ENCODE measurements at places on chromosomes 4 and X.

GRCh38 chr4:154490583-154491340 is 837 bp downstream of the DCHS2 start:
- DNase-seq = peak; percentile 57

DNA sequence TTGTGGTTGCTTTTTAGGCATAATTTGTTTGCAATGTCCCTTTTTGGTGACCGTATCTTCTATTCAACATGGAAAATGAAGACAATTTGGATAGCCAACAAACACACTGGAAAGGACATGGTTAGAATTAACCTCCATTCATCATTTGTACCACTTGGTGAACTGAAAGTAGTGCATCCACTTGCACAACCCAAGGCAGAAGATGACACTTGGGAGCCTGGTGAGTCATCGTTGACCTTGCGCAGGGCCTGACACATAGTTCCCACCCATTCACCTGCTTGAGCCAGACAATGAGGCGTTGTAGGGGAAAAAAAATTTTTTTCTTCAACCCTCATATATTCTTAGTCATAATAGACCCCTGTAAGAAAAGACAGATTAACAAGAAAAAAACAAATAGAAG is 32.4 kb downstream of the EGF start:
- DNase-seq = no peak

- DNase-seq = no peak
Measured at GRCh38 chr4:71474731-71475130, 135.9 kb downstream of the SLC4A4 start.

DNA sequence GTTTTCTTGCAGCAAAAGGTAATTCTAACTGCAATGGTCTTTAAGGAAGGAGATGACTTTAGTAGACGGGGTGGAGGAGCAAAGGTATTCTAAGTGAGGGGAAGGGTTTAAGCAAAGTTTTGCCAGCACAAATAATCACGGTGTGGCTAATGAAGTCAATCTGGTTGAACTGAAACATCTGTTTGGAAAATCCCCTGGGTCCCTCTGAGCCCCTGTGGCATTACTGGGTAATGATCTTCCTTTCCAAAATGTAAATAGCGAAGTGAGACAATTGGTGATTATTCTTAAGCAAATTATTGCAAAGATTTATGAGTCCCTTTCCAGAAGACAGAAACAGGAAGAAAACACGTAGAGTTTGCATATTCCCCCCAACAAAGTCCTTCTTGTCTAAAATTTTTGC is 47.2 kb downstream of the FGFBP1 start:
- DNase-seq = no peak

DNA sequence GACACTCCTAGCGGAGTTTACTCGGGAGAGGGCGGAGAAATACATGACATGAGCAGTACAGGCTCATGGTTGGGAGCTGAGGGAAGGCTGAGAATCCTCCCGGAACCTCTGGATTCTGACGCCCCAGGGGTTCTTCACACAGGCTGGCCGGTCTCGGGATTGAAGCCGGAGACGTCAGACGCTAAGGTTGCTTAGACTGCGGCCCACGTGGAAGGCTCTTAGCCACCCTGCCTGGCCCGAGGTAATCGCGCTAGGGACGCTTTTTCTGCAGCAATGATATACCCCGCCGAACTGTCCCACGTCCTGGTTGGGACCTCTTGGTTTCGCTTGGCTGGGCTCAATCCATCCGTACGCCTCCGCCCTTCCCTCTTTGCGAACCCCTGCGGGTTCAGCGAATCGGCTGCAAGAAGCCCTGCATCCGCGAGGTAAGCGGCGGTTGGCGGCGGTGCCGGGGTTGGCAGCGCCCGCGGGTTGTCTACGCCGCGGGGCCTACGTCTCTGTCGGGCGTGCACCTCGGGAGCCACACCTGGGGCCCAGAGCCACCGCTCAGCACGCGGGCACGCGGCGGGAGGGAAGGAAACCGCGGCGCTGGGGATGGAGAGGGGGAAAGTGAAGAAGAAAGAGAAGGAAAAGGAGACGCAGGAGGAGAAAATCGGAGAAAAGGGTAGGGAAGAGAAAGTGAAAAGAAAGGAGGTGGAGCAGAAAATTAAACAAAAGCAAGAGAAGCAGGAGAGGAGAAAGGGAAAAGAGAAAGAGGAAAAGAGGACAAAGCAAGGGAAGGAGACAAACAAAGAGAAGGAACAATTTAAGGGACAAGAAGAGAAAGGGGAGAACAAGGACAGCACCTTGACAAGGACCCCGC is at the start of gene ARL9:
ARL9 (plus strand) TSS at position 523 of the 862 bp plus-strand sequence; CDS start at position 595, 72 bp downstream.
- peak; percentile 87 for DNase-seq

- peak; percentile 69 for DNase-seq
Measured at GRCh38 chr4:24736066-24736465, 59.3 kb upstream of the SOD3 start.

- no peak for DNase-seq
Measured at GRCh38 chr4:110248100-110248499, 49.7 kb upstream of the ELOVL6 start.

DNA sequence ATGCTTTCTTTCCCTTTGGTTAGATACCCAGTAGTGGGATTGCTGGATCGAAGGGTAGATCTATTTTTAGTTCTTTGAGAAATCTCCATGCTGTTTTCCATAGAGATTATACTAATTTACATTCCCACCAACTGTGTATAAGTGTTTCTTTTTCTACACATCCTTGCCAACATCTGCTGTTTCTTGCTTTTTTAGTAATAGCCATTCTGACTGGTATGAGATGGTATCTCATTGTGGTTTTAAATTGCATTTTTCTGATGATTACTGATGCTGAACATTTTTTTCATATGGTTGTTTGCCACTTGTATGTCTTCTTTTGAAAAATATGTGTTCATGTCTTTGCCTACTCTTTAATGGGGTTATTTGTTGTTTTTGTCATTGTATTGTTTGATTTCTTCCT is 6.6 kb upstream of the AGA start:
- no peak for DNase-seq

GRCh38 chrX:97234471-97235081 is 350.9 kb downstream of the RPA4 start:
- no peak for DNase-seq

DNA sequence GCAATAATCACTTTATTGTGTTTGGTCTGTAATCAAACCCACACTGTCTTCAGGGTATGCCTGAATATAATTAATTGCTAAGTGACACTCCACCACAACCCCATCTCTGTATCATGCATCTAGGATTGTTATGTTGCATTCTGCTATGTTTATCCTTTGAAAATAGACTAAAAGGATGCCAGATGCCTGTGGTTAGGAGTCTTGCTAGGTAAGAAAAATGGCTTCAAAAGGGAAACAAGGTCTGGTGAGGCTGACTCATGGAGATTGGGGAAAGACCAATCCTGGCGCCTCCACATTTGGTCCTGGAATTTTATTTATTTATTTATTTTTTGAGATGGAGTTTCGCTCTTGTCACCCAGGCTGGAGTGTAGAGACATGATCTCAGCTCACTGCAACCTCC is 360.5 kb upstream of the SLC7A11 start:
- DNase-seq = no peak

DNA sequence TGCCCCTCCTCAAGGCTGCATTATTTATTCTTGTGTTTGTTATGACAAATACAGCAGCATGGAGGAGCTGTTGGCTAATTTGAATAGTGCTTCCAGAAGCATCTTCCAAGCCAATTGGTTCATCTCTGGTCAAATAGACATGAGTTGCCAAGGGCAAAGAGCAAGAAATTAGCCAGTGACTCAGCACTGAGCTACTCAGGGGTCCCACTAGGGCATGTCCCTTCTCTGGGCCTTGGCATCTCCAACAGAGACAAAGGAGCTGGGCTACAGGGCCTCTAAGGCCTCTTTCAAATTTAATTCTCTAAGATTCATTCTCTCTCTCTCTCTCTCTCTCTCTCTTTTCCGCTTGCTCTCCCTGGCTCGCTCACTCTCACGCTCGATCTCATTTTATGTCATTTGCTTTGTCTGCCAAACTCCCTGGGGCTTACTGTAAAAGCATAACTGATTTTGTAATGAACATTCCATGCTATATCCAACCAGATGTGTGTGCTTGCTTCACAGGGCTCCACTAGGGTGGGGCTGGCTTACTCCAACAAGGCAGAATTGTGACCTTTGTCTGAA is 86.7 kb upstream of the MAGEA4 start:
- peak; percentile 0 for DNase-seq

DNA sequence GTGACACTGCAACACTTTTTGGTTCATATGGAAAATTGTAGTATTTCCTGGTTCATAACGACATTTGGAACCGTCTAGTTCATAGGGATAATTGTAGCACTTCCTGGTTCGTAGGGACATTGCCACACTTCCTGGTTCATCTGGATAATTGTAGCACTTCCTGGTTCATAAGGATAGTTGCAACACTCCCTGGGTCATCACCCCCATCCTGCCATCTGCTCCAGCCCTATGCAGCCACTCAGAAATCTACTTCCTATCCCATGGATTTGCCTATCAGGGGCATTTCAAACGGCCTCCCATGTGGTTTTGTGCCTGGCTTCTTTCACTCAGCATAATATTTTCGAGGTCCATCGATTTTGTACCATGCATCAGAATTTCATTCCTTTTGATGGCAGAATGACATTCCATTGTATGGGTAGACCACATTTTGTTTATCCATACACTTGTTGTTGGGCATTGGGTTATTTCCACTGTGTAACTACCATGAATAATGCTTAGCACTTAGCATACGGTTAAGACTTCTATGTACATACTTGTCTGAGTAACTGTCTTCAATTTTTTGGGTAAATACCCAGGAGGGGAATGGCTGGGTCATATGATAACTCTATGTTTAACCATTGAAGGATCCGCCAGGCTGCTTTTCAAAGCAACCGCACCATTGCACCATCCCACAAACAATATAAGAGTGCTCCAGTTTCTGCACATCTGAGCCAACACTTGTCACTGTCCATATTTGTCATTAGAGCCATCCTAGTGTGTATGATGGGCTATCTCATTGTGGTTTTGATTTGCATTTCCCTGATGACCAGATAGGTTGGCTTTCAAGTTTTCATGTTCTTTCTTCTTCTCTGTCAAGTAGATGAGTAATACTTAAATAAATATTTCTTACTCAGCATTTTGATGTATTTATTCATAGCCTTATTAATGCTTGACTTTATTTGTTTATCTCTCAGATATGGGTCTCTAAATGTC is 58.3 kb upstream of the CD99 start:
- no peak for DNase-seq

DNA sequence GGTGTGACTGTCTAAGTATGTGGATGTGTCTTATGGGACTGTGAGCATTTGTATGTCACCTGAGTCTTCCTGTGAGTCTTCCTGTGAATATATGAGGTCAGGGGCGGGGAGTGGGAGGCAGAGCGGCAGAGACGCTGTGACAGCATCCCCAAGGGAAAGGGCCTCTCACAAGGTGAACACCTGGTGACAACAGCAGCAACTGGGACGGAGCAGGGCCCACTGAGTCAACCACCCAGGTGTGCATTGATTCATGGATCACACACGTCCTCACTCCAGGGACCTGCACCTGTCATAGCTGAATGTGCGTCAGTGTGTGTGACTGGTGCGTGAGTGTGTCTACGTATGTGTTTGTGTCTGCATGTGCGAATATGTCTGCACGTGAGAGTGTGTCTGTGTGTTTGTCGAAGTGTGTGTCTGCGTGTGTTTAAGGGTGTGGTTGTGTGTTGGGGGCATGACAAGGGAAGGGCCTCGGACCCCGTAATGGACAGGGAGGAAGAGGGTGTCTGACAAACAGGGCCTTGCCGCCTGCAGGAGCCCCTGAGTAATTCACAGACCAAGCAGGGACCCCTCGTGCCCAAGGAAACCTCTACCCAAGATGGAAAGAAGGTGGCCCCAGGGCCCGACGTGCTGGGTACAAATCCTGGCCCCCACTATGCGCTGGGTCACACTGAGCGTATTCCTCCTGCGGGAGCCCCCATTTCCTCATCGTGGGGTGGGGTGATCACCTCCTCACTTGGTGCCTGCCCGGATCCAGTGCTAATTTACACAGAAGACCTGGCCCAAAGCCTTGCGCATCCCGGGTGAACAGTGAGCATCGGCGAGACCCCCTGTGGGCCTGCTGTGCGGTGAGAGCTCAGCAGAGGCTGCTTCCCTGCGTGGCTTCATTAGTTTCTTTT is 76.7 kb downstream of the ABLIM2 start:
- no peak for DNase-seq

DNA sequence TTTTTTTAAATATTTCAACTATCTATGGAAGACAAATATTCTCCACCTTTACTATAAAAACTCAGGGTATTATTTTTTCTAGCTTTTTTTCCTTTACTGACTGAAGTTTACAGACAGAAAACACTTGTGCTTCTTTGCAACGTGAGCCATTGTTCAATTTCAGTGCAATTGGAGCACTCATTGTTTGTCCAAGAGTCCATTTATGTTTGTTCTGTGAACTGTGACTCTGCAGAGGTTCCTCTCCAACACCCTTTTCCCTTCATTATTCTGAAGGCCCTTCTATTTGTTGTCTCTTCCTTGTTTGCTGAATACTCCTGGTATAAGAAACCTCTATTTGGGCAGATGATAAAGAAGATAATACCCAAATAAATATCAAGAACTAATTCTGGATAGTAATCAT is 37.4 kb downstream of the DAPP1 start:
- DNase-seq = no peak

DNA sequence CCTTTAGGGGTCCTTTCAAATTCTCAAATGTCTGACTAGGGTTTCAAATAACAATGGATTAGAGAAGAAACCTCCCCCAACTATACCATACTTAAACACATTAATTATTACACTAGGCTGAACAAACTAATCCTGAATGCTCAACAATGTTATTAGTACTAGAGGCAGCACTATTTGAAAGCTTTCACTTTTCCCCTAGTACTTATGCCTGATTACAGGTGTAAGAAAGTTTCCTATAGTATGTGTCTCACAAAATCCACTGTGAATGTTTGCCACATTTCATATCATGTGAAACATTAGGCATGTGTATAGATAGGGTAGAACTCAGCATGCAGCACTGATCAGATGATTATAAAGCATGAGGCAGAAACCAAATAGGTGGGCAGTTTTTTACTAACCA is 336.2 kb downstream of the ZNF674 start:
- no peak for DNase-seq

- peak; percentile 41 for DNase-seq
Measured at GRCh38 chr4:94459462-94460161, 7.9 kb downstream of the PDLIM5 start.

DNA sequence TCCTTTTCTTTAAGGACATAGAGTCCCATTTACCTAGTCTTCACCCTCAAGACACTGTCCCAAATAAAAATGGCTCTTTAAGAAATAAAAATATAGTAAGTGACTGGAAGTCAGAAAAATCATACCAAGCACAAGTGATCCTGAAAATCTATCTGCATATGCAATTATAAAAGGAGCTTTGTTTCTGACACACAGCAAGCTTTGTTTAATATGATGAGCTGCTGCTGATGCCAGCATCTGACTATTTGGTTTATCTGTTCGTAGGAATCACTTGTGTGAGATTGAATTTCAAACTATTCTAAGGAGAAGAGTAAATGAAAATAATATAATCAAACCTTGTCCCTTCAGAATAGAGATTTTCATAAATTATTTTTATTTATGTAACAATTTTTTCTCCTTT is 332.4 kb downstream of the PCDH7 start:
- DNase-seq = no peak

DNA sequence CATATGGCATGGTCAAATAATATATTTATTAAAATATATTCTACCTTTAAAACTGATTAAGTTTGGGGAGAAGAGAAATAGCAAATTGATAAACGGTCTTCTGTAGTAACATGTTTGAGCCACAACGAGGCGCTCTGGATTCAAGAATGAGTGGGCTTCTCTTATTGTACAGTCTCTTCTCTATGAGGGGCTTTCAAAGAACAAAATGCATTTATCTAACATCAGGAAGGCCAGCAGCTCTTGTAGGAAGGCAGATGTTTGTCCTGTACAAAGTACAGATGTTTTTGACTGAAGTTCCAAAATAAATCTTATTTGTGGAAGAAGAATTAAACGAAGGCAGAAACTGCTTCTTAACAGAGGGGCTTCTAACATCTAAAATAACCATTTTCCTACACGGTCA is 153.6 kb downstream of the RASL11B start:
- peak; percentile 74 for DNase-seq

Data from GM23338 (cell line).